Karpas-422 (cell line): ENCODE measurements at places on chromosomes 6 and 20. TPM values are rescaled to one million over a fixed set of nuclear protein-coding genes. Genes with fewer than 3 reads are reported as not detected.

- no peak overlapping the region for H3K27ac ChIP-seq
- peaks cover 3% of the 10 kb centered on the region; the same call in 1 of the 2 replicates for H3K27me3 ChIP-seq
- no peaks in the 10 kb centered on the region for H3K4me1 ChIP-seq
- no peak for DNase-seq
- H3K4me3 ChIP-seq = no peak overlapping the region
These were observed 62.1 kb downstream of the BMP2 start for GRCh38 chr20:6829510-6830116.

DNA sequence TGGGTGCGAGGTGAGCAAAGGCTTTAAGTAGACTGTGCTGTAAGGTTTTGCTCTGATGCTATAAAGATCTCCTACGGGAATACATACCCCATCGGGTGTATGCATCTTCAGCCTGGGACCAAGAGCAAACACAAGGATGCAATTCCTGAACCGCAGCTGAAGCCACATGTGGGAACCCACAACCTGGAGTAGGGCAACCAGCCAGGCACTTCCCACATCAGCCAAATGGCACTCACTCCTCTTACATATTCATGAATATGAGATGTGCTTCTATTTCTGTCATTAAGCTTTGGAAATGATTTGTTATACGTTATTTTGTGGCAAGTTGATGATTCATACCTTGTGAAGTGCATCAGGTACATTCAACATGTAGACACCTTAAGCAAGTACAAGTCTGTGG, 619.2 kb downstream of the C6orf118 start:
- no peak overlapping the region for H3K4me3 ChIP-seq
- no peaks in the 10 kb centered on the region for H3K27me3 ChIP-seq
- no peak for DNase-seq

DNA sequence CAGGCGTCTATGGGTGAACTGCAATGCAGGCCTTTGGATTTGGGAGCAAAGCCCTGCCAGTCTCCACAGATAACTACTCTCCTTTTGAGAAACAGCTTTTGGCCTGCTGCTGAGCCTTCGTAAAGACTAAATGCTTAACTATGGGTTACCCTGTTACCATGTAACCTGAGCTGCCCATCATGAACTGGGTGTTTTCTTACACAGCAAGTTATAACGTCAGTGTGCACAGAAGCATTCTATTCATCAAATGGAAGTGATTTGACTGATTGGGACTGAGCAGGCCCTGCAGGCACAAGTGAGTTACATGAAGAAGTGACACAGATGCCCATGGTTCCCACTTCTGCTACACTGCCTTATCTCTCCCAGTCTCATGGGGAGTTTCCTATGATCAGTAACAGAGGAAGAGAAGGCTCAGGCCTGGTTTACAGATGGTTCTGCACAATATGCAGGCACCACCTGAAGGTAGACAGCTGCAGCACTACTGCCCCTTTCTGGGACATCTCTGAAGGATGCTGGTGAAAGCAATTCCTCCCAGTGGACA, 319.1 kb downstream of the CD83 start:
- H3K36me3 ChIP-seq = no peaks in the 10 kb centered on the region
- no peaks in the 10 kb centered on the region for H3K27me3 ChIP-seq
- no peak for DNase-seq

- H3K4me3 ChIP-seq = no peak overlapping the region
- no peak for DNase-seq
- no peaks in the 10 kb centered on the region for H3K27me3 ChIP-seq
- peaks cover 72% of the 10 kb centered on the region for H3K4me1 ChIP-seq
- peaks cover 16% of the 10 kb centered on the region for H3K36me3 ChIP-seq
These were observed 31.6 kb downstream of the SRC start for GRCh38 chr20:37377346-37378081.

GRCh38 chr6:153862139-153862538, 176.9 kb upstream of the OPRM1 start:
- H3K27ac ChIP-seq = no peak overlapping the region
- DNase-seq = no peak
- no peak overlapping the region for H3K4me3 ChIP-seq
- H3K36me3 ChIP-seq = no peaks in the 10 kb centered on the region
- no peaks in the 10 kb centered on the region for H3K27me3 ChIP-seq

GRCh38 chr20:45611054-45611453, 18.5 kb upstream of the WFDC10A start:
- no peaks in the 10 kb centered on the region for H3K27me3 ChIP-seq
- no peaks in the 10 kb centered on the region for H3K36me3 ChIP-seq
- H3K27ac ChIP-seq = no peak overlapping the region
- H3K4me3 ChIP-seq = no peak overlapping the region
- H3K4me1 ChIP-seq = no peaks in the 10 kb centered on the region

DNA sequence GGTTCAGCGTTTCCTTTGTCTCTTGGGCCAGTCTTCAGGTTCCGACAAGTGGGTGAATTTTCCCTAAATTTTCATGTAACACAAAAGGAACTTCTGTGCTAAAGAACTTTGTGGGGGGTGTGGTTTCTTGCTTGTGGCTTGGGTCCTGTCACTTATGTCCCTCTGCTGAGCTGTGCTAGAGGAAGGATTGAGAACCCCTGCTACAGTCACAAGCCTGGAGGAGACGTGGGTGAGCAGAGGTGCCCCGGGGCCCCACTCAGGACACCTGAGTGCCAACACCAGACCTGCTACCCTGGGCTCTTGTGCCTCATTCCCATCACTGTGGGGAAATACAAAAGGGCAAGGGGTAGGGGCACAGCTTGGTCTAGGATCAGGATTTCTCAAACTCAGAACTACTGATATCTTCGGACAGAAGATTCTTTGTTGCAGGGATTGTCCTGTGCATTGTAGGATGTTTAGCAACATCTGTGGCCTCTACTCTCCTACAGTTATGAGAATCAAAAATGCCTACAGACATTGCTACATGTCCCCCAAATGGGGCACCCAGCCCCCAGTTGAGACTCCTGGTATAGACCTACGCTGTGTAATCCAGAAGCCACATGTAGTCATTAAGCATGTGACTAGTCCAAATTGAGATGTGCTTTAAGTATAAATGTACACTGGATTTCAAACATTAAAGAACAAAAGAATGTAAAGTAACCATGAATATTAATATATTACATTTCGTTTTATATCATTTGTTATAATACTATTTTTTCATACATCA, 128.7 kb downstream of the LY86 start:
- no peak overlapping the region for H3K4me3 ChIP-seq
- H3K4me1 ChIP-seq = peaks cover 3% of the 10 kb centered on the region
- no peak overlapping the region for H3K27ac ChIP-seq
- H3K36me3 ChIP-seq = no peaks in the 10 kb centered on the region

- no peak overlapping the region for H3K4me3 ChIP-seq
- H3K27ac ChIP-seq = no peak overlapping the region
- H3K36me3 ChIP-seq = no peaks in the 10 kb centered on the region
- no peaks in the 10 kb centered on the region for H3K4me1 ChIP-seq
- no peaks in the 10 kb centered on the region for H3K27me3 ChIP-seq
- no peak for DNase-seq
These were observed 81.8 kb upstream of the GPR6 start for GRCh38 chr6:109896341-109896740.

DNA sequence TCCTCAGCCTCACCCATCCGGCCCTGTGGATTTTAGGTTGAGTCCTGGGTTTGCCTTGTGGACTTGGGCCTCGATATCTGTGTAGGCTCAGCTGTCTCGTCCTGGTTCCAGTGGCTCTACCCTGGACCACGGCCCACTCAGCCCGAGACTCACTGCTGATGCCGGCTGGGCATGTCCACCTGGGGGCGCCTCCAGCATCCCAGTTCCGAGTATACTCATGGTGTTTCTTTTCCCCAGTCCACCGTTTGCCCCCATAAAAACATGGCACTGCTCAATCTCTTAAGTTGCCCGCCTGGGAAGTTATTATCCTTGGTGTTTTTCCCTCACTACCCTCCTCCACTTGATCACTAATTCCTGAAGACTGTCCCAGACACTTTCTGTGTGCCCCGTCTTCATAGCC, 99.1 kb downstream of the ARID1B start:
- no peaks in the 10 kb centered on the region for H3K36me3 ChIP-seq
- H3K4me1 ChIP-seq = peaks cover 86% of the 10 kb centered on the region
- no peak overlapping the region for H3K4me3 ChIP-seq
- H3K27me3 ChIP-seq = no peaks in the 10 kb centered on the region

DNA sequence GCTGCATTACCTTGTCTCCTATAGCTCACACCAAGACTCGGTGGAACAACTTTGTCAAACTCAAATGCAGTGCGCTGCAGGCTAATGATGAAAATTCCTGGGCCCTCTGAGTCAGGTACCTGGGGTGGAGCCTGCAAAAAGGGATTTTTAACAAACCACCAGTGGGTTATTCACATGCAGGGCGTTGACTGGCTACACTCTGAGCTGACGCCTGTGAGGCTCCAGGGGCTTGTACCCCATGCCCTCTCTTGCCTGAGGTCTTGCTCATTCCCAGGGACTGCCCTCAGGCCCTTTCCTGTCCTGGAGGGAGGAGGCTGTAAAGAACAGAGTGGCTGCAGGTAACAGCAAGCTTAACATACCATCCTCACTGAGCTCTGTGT, 9.2 kb downstream of the GTSF1L start:
- no peak overlapping the region for H3K4me3 ChIP-seq
- H3K27ac ChIP-seq = no peak overlapping the region
- DNase-seq = no peak
- no peaks in the 10 kb centered on the region; the same call in 1 of the 2 replicates for H3K4me1 ChIP-seq

DNA sequence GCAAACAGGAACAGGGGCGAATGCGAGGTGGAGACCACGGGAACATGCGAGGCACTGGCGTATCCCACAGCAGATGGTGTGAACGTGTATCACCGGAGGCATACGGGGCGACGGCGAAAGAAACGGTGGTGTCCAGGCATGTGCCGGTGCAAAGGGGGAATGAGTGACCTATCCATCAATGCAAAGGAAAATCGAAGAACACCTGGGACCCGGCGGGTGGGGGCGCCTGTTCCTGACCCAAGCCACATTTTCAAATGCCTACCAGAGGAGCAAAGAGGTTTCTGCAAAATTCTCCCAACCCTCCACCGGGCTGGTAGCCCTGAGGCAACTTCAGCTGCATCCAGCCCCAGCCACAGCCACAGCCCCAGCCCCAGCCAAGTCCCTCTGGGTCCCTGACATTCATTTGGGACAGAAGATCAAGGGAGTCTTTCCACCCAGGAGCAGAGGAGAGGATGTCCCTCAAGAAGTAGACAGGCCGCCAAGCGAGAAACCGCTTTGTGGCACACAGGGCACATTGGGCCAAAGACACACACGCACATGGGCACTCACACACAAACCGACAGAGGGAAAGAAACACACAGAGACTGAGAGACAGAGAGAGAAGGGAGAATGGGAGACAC, 164.0 kb upstream of the ZNF337 start:
- DNase-seq = no peak
- no peak overlapping the region for H3K27ac ChIP-seq
- H3K4me1 ChIP-seq = peaks cover 25% of the 10 kb centered on the region

- H3K36me3 ChIP-seq = no peaks in the 10 kb centered on the region
- no peak overlapping the region for H3K27ac ChIP-seq
- H3K4me1 ChIP-seq = peaks cover 3% of the 10 kb centered on the region; the same call in 1 of the 2 replicates
- no peak overlapping the region for H3K4me3 ChIP-seq
- peak; percentile 65 for DNase-seq
- no peaks in the 10 kb centered on the region for H3K27me3 ChIP-seq
These were observed 9.1 kb upstream of the SPATS1 start for GRCh38 chr6:44333273-44333919.

- no peak overlapping the region for H3K4me3 ChIP-seq
- H3K27ac ChIP-seq = no peak overlapping the region
- DNase-seq = no peak
- H3K4me1 ChIP-seq = no peaks in the 10 kb centered on the region
- H3K27me3 ChIP-seq = no peaks in the 10 kb centered on the region
These were observed 158.7 kb upstream of the PDE10A start for GRCh38 chr6:165821754-165822153.

- no peaks in the 10 kb centered on the region for H3K36me3 ChIP-seq
- H3K4me3 ChIP-seq = no peak overlapping the region
- H3K27ac ChIP-seq = no peak overlapping the region
- H3K27me3 ChIP-seq = no peaks in the 10 kb centered on the region
- H3K4me1 ChIP-seq = peaks cover 9% of the 10 kb centered on the region
- DNase-seq = peak; percentile 39
These were observed 158.5 kb upstream of the ARID1B start for GRCh38 chr6:156618600-156619205.

GRCh38 chr6:38350220-38350619, 289.5 kb downstream of the BTBD9 start:
- no peaks in the 10 kb centered on the region for H3K27me3 ChIP-seq
- H3K4me3 ChIP-seq = no peak overlapping the region
- H3K36me3 ChIP-seq = no peaks in the 10 kb centered on the region
- no peak overlapping the region for H3K27ac ChIP-seq

GRCh38 chr20:51705400-51705799, 62.8 kb downstream of the ATP9A start:
- no peak for DNase-seq
- H3K36me3 ChIP-seq = no peaks in the 10 kb centered on the region
- H3K4me1 ChIP-seq = no peaks in the 10 kb centered on the region

GRCh38 chr6:132136981-132137380, 185.8 kb upstream of the CCN2 start:
- H3K27me3 ChIP-seq = no peaks in the 10 kb centered on the region
- no peak overlapping the region for H3K4me3 ChIP-seq
- H3K4me1 ChIP-seq = peaks cover 16% of the 10 kb centered on the region
- DNase-seq = no peak

Gene FAM120B
- total RNA-seq = 22.4 and 32.1 TPM in 2 replicates

Gene TGM3
- total RNA-seq = not detected in 2 replicates

Gene TNFAIP3
- 0.72 and 0.75 TPM in 2 replicates for total RNA-seq

Gene ATP6V1G2
- total RNA-seq = 15.2 and 34.9 TPM in 2 replicates

Gene CAP2
- not detected in 2 replicates for total RNA-seq

Gene CD40
- total RNA-seq = 6.3 and 12.1 TPM in 2 replicates
